ENCODE measurements at places on chromosomes 5 and 9.

DNA sequence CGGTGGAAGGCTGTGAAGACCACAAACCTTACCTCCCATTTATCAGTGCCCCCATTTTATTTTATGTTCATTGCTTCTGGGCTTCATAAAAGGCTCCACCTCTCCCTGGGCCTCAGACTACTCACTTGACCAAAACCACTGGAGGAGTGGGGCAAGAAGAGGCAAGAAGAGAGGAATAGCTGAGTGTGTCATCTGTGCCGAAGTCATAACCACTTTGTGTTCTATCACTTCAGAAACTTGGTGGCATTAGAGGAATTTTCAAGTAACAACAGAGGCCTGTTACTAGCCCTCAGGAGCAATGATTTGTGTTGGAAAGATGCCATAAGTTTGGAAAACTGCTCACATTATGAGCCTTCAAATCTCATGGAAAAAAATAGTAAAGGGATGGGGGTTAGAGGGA is 88.7 kb upstream of the PIK3R1 start:
- no peak for DNase-seq

GRCh38 chr9:129121483-129121882 is 10.3 kb downstream of the PTPA start:
- DNase-seq, result no peak

GRCh38 chr5:125541085-125541484 is 794.6 kb upstream of the ZNF608 start:
- DNase-seq, result no peak

GRCh38 chr9:69535911-69536310 is 136.3 kb downstream of the APBA1 start:
- DNase-seq, result no peak

- no peak for DNase-seq
These were observed 46.3 kb downstream of the STC2 start for GRCh38 chr5:173281910-173282309.

DNA sequence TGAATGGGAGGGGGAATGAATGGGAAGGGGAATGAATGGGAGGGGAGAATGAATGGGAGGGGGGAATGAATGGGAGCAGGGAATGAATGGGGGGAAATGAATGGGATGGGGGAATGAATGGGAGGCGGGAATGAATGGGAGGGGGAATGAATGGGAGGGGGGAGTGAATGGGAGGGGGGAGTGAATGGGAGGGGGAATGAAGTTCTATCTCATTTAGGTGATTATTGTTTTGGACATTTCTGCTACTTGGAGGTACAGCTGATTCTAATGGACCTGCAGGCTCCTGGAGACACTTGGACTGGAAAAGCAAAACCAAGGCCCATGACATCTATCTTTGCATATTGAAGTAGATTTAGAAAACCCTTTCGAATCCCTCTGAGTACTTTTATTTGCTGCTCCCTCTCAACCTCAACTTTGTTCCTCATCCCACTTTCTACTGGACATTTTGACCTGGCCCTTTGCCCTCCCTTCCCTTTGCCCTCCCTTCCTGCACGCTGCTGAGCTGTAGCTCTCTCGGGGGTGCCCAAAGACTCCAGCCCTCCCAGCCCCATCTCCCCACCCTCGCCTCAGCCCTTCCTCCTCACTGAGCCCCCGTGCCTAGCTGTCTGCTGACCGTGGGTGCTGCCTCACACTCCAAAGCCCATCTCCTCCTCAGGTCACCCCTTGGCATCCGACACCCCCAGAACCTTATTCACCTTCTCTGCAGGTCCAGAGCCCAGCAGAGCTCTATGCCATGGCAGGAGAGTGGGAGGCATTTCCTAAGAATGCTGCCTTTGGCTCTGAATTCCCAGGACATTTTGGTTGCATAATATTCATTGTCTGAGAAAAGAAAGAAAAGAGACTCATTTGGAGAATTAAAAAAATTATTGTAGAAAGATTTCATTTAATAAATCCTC is 19.9 kb upstream of the LPCAT1 start:
- no peak for DNase-seq

GRCh38 chr5:113989913-113990305 is 372.0 kb upstream of the KCNN2 start:
- no peak for DNase-seq

- no peak for DNase-seq
These were observed 2369.4 kb downstream of the MAT2B start for GRCh38 chr5:165874851-165875250.

GRCh38 chr9:76456202-76456926 is 2.6 kb upstream of the GCNT1 start:
- peak; percentile 84 for DNase-seq

GRCh38 chr5:10735569-10736276 is 25.3 kb downstream of the DAP start:
- no peak for DNase-seq

- DNase-seq, result no peak
These were observed 28.6 kb upstream of the CDKN2AIPNL start for GRCh38 chr5:134440201-134440755.

DNA sequence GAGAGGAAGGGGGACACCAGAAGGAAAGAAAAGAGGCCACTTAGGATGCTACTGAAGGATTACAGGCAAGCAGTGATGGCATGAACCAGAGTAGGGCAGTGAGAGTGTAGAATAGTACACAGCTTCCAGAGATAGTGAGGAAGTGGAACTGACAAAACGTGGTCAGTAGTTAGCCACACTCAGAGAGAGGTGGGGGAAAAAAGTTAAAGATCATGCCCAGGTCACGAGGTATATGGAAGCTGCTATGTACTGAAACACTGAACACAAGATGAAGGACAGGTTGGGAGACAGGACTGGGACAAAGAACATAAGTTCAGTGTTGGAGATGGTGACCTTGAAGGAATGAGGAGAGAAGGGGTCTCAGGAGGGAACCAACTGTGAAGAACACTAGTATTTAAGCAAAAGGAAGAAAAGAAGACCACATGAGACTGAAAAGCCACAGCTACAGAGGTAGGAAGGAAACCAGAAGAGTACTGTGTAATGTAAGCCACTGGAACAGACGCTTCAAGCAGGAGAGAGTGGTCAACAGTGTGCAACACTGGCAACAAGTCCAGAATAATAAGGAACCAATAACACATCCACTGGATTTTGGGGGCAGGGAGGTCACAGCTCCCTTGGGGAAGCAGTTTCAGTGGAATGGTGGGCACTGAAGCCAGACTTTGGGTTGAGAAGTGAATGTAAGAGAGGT is 45.5 kb downstream of the ELL2 start:
- DNase-seq, result no peak

DNA sequence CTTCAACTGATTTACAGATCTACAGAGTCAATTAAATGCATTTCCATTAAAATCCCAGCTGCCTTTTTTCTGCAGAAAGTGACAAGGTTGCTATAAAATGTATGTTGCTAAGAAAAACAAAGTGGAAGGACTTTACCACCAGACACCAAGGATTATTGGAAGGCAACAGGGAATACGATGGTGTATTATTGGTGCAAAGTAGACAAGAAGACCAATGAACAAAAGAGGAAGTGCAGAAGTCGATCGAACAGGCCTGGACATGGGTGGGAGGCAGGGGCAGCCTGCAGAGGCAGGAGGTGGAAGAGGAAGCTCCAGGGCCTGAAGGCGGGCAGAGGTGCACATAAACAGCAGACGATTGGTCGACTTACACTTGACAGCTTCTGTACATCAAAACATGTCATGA is 10.6 kb upstream of the SLC6A19 start:
- DNase-seq, result no peak

- DNase-seq, result no peak
These were observed 15.1 kb downstream of the SLCO6A1 start for GRCh38 chr5:102483736-102484135.

DNA sequence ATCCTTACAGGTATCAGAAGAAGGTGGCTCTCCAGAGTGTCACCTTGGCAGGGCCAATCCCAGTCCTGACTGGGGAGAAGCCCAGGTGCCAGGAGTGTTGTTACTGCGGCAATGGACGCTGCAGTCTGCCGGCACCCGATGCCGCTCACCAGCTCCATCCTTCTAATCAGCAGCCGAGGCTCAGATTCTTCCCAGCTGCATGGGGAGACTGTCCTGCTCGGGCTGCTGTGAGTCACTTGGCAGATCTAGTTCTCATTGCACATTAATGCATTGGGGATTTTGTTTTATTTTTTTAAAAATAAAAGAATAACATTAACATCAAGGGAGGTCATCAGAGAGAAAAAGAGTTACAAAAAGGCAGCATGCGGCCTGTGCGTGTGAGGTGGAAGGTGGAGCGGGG is 115.8 kb downstream of the MTX3 start:
- no peak for DNase-seq

DNA sequence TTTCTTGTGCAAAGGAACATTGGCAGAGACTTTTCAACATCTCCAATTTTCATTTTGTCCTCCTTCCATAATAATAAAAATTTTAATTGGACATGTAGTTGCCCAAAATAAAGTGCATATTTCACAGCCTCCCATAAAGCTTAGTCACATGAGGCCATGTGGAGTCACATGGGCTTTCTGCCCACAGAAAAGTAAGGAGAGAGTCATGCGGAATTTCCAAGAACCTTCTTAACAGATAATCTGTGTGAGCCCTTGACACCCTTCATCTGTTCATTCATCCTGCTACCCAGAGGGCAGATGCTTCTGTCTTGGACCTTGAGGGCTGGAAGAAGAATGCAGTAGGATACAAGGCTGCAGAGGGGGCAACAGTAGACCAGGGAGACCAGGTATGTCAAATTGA is 60.7 kb downstream of the APTX start:
- DNase-seq, result no peak

GRCh38 chr9:124574534-124575375 is 67.6 kb upstream of the NR5A1 start:
- no peak for DNase-seq

- DNase-seq, result no peak
These were observed 135.1 kb downstream of the RPS23 start for GRCh38 chr5:82142928-82143577.

DNA sequence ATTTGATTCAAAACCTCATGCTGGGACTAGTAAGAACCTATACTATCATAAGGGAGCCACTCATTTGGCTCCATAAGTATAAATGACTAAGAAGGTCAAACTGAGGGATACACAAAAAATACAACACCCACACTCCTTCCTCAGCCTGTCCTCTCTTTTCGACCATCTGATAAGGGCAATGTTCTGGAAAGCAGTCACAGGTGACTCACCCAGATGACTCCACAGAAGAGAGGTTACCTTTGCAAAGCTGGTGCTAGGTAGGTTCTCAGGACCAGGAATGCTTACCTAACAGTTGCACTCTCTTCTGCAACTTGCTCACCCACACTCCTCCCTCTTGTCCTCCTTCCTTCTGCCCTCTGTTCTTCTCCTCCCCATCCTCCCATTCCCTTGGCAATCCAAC is 32.9 kb downstream of the LHFPL2 start:
- DNase-seq, result no peak

DNA sequence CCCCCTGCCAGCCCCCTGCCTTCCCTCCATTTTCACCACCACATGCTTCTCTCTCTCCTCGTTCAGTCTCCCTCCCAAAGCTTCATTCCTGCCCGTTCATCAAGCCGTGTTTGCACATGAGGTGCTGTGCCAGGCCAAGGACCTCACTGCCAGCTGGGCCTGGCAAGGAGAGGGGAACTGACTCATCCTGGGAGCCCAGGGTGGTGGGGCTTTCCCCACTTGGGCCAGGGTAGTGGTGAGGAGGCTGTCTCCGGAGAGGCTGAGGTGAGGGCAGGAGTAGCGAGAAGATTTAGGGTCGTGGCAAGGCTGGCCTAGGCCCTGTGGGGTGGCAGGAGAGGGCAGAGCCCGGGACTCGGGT is 30.4 kb upstream of the NOTCH1 start:
- DNase-seq, result no peak

DNA sequence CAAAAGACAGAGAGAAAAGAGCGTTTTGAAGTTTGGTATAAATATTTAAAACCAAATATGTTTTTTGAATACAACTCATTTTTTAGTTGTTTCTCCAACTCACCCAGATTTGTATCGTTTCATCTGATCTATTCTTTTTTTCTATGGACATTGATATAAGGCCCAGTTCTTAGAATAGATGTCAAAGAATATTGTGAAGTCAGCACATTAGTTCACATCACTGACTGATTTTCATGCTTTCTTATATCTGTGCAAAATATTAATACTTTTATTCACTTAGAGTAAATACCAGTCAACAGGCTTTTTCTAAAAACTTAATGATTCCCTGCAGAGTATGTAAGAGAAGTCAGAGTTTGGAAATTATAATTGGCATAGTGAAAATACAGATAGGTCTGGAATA is 254.4 kb upstream of the PTPRD start:
- DNase-seq, result no peak

GRCh38 chr5:110634475-110634874 is 92.0 kb downstream of the TMEM232 start:
- DNase-seq, result no peak

DNA sequence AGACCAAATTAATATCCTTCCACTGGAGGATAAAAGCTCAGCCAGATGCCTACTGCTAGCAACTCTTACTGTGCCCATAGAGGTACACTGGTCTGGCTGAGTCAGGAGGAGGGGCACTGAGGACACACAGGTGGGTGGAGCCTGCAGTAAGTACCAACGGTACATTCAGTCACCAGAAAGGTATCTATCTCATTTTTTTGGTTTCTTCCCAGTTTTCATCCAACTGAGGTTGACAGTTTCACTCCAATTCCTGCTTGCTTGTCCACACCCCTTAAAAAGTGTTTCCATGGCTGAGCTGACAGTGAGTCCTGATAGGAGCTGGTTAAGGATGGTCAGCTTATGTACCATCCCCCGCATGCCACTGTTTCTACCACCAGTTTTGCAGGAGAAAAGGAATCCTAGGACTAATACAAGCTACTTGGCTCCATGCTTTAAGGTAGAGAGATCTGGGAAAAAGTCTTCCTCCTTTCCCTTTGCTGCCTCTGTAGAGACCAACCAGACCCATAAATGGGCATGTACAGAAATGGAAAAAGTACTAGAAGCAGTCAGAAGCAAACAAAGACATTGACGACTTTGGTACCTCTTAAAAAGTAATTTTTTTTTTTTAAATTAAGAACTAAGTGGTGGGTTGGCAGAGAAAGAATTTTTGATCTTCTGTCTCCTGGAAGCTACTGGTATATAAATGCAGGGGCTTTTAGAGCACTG is 3.2 kb downstream of the ELL2 start:
- no peak for DNase-seq

- no peak for DNase-seq
These were observed 394.0 kb downstream of the CETN3 start for GRCh38 chr5:90015584-90016018.

- no peak for DNase-seq
These were observed 11.7 kb downstream of the STC2 start for GRCh38 chr5:173316339-173317020.

- no peak for DNase-seq
These were observed 35.6 kb downstream of the S1PR3 start for GRCh38 chr9:89026876-89027275.

GRCh38 chr5:9381464-9381863 is 164.4 kb downstream of the SEMA5A start:
- DNase-seq, result no peak

GRCh38 chr5:65151614-65152013 is 330.1 kb downstream of the ADAMTS6 start:
- DNase-seq, result no peak

DNA sequence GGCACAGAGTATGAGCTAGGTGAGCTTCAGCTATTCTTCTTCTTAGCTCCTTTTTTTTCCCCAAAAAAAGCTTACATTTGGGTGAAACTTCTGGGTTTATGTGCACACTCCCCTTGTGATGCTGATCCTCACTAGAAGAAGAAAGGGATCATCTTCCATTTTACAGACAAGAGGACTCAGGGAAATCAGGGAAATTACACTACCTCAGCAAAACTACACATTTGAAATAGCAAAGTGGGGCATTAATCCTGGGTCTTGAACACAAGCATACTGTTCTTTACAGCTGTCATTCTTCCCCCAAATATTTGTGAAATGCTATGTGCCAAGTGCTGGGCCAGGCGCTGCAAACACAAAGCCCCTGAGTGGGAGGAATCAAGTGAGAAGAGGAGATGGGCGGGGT is 68.6 kb upstream of the NFIL3 start:
- no peak for DNase-seq

- DNase-seq, result no peak
These were observed 430 bp upstream of the MAPKAP1 start for GRCh38 chr9:125707472-125707804.

All from NCI-H1417 treated with DMSO at 0.1 percent for 48 hours (cell line).